Activated naive CD4-positive, alpha-beta T cell treated with anti-CD3 and anti-CD28 coated beads, Interleukin-2, amount 50 U/mL, for 16 hours (primary cell): ENCODE measurements at places on chromosomes 5 and 9.

DNA sequence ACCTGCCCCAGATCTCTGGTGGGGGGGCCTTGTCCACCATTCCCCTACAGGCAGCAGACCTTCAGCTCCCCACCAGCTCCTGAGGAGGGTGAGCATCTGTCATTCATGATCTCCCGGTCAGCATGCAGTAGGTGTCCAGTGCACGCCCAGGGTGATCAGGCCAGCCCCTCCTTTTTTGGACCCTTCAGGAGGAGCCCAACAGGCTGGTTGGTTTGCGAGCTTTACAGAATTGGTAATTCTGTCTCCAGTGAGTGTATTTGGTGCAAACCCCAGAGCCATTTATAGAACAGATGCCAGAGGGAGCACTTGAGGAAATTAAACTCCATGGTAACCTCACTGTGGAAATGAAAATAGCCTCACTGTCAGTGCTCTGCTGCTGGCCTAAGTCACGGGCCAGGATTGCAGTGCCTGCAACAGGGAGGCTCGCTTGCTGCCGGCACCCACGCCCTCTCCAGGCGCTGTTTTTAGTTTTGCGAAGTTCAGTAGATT is 23.4 kb downstream of the WNK2 start:
- peak; percentile 5 for DNase-seq

GRCh38 chr5:137186759-137187461 is 312.2 kb downstream of the SPOCK1 start:
- DNase-seq, result no peak

- DNase-seq, result no peak
Observed at GRCh38 chr5:131647048-131647769, 12.2 kb upstream of the RAPGEF6 start.

GRCh38 chr9:75734802-75735201 is 155.7 kb upstream of the PCSK5 start:
- no peak for DNase-seq

DNA sequence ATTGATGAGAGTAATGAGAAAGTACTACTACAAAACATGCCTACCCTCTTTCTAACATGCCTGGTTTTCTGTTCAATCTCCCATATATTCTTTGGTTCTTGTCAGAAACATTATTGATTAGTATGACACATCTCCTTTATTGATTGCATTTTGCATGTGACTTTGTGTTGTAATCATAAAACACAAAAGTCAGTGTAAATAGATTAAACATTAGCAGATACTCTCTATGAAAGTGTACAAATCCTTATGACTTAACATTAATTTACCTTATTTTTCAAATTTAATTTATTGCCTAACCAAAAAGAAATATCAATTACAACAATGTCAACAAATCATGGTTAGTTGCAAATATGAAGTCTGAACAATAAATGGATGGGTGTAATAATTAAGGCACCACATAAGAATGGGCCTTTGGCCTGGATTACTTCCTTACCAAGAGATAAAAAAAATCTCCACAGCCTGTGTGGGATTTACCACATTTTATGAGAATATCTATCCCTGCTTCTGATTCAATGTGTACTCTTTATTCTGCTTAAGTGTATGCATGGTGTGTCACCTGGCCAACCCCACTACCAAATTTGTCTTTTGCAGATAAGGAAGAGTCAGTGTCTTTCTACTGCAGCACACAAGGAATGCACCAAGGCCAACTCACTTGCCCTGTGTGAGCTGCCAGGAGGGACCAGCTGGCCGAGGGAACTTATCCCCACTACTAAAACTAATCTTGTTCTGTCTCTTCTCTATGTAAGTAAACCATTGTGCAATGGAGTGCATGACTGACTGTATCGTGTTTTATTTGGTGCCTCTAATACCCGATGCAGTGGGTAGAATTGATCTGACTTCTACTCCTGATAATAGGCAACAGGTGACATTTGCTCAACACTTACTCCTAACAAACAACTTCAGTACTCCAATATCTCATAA is 1001.9 kb upstream of the CDH10 start:
- DNase-seq, result no peak

- DNase-seq, result no peak
Observed at GRCh38 chr9:72936266-72936665, 16.6 kb downstream of the ALDH1A1 start.

- DNase-seq, result no peak
Observed at GRCh38 chr5:52173133-52173532, 614.6 kb upstream of the ITGA1 start.

GRCh38 chr5:132459031-132459982 is 31.3 kb downstream of the IRF1 start:
- no peak for DNase-seq

GRCh38 chr9:28720746-28721145 is 1147.5 kb upstream of the C9orf72 start:
- DNase-seq, result no peak

DNA sequence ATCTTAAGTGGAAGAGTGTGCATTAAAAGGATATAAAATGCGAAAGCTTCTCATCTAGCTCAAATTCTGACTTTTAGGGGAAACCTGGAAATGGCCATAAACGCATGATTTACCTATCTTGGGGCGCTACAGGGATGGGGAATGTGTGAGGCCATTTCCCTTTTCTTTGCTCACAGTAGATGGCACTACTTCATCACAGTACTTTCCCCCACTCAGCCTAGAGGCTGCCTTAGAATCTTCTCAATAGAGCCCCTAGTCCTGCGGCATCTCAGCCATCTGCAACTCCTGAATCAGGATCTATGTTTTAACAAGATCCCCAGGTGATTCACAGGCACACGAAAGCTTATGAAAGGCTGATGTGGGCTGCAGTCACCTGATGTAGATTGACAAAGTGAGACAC is 110.8 kb downstream of the LHFPL2 start:
- DNase-seq, result no peak

GRCh38 chr9:136750526-136750925 is 2.2 kb upstream of the LCN6 start:
- no peak for DNase-seq

GRCh38 chr9:136643596-136644342 is 18.9 kb upstream of the EGFL7 start:
- no peak for DNase-seq

- DNase-seq, result no peak
Observed at GRCh38 chr9:34577400-34578240, 11.9 kb downstream of the CNTFR start.

GRCh38 chr9:98192503-98193335 is at the start of gene CORO2A:
CORO2A (minus strand) TSS chr9:98192637; CDS start chr9:98157660, 34,977 bp downstream.
- peak; percentile 71 for DNase-seq

DNA sequence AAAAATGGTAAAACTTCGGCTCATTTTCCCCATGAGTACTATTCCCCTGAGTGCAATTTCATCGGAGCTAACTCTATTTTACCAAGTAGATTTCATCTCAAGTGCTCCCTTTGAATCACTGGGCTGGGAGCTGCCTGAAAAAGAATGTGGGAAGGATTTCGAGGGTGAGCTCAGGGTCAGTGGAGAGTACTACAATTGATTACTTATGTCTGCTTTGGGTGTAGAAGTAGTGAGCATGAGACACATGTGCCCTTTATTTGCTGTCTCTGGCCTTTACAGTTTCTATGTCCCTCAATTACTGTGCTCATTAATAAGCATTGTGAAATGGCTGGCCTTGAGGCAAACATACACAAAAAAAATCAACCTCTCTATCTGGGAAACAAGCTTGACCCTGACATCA is 172.7 kb upstream of the RFX3 start:
- DNase-seq, result no peak

GRCh38 chr9:113958556-113958955 is 82.4 kb downstream of the ZNF618 start:
- DNase-seq, result no peak

DNA sequence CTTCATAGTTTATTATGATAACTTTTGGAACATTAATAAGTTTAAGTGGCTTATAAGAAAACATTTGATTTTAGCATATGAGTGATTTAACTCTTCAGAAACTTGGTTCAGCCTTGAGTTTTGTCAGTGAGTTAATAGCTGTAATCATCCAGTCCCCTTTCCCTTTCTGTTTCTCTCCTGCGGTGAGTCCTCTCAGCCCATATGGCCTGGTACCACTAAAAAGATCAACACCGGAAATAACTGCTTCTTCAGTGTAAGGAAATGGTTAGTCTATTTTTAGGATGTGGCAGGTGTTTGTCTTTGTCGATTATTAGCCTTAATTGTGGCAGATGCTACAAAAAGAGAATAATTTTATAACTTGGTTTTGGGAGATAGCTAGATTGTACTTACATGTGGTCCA is 120.2 kb upstream of the GRHPR start:
- peak; percentile 22 for DNase-seq

GRCh38 chr9:20569525-20569924 is 52.8 kb downstream of the MLLT3 start:
- no peak for DNase-seq

DNA sequence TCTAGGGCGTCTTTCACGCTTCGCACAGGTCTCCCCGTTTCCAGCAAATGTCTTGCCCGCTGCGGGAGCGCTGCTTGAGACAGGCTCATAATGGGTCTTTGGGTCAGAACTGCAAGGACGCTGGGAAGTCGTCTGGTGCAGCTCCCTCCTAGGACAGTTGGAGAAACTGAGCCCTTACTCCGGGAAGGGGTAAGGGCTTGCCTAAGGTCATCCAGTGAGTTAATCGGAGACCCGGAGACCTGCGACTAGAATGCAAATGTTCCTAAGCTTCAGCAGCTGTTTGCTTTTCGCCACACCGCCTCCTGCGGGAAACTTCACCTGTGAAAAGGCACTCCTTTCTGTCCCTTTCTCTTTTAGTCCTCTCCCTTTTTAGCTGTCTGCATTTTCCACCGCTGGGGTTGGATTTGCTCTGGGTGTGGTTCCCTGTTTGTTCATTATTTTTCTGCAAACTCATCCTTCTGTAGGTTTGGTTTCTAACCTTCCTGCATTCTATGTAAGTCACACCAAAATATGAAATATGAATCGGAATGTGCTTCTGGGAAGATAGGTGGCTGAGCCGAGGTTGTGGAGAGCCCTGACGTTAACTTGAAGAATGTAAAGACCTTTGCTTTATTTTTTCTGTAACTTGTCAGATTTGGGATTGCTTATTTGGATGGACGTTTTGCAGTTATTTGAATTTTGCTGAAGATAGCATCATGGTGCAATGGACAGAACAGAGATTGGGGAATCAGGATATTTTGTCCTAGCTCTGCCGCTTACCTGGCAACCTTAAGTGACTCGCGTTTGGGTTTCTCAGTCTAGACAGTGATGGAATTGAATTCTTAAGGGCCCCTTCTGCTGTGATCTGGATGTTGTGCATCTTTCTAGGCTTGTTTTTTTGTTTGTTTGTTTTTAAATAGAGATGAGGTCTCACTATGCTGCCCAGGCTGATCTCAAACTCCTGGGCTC is 909 bp downstream of the SLC36A1 start:
- DNase-seq, result peak; percentile 15

DNA sequence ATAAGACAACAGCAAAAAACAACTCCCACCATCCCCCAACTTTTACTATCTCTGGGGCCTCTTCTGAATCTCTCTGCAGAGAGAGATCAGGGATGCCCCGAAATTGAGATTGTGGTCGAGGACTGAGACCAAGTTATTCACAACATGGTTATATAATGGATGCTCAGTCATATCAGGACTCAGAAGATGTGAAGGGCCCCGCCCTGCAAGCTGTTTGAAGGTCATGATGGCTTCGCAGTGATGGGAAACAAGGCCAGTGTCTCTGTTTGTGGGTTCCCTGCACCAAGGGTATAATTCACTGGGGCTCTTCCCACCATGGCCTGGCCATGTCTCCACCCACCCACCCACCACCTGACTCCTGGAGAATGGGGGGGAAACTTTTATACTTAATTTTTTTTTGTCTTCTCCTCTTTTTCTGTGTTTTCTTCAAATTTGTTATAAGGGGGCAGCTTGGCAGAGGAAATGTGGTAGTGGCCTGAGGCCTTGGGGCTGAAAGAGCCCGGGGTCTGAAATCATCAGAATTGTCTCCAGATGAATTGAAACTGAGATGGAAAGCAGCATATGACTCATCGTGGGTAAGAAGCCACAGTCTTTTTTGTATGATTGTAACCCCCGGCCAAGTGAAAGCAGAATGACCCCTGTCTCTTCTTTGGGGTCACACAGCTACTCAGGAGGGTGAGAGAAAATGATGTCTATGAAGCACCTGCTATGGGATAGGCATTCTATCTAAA is 15.0 kb upstream of the TEX48 start:
- peak; percentile 54 for DNase-seq

DNA sequence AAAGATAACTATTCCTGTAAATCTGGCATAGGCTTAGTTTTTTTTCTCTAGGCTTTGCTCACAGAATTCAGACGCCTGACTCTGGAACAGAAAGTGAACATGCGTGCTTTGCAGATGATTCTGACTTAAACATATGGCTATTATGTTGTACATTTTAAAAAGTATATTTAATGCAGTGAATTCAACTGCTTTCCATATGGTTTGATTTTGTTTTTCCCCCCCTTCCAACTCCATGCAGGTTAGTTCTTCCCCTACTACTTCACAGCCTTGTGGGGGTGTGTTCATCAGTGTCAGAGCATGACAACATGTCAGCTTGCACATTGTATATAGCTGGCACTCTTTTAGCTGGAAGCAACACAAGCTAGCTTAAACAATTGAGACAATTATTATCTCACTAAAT is 226.8 kb downstream of the TMEM167A start:
- DNase-seq, result no peak

DNA sequence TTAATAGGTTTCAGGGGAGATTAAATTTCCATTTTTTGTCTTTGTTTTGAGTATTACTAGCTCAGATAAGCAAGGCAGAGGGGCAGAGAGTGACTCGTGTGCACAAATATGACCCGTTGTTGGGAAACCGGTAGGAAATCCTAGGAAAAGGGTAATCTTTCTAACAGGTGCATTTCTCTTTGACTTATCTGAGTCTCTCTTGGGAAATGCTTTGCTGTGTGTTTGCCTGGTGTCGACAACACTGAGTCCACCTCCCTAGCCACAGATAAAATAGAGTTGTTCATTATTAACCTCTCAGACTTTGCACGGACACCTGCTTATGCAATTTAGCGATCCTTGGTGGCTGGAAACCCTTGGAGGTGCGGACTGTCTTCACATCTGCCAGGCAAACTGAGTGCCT is 164.2 kb downstream of the FGF1 start:
- DNase-seq, result no peak

GRCh38 chr5:33275391-33275790 is 165.4 kb upstream of the TARS1 start:
- no peak for DNase-seq
